ENCODE measurements at places on chromosomes 4 and X.

- DNase-seq: peak; percentile 22
Measured at GRCh38 chrX:101287402-101287801, 3.7 kb downstream of the TAF7L start.

DNA sequence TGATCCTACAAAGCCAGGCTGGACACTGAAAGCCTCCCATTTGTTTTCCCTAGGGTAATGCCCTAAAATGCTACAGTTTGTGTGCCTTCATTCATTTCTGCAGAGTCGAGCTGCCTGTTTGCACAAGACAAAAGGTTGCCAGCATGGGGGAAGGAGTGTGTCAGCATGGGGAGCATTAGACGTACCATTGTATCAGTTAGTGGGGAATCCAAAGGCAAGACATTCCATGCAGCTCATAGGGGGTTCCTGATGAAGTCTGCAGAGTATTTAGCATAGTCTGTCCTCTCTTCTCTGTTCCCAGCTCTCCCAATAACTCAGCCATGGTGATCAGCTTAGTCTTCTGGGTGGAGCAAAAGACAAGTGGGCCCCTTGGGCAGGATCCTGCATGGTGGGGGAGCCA lies 276.9 kb upstream of the PCDH7 start:
- no peak for DNase-seq

GRCh38 chrX:21047034-21047455 lies 327.2 kb upstream of the CNKSR2 start:
- no peak for DNase-seq

- no peak for DNase-seq
Measured at GRCh38 chr4:5206016-5206790, 154.9 kb downstream of the STK32B start.

GRCh38 chr4:176949029-176949428 lies 156.3 kb upstream of the VEGFC start:
- DNase-seq: no peak

GRCh38 chrX:152991123-152991522 lies 2.8 kb downstream of the PNMA5 start:
- DNase-seq: no peak

GRCh38 chr4:140157341-140157740 lies 3.4 kb upstream of the MAML3 start:
- DNase-seq: no peak

DNA sequence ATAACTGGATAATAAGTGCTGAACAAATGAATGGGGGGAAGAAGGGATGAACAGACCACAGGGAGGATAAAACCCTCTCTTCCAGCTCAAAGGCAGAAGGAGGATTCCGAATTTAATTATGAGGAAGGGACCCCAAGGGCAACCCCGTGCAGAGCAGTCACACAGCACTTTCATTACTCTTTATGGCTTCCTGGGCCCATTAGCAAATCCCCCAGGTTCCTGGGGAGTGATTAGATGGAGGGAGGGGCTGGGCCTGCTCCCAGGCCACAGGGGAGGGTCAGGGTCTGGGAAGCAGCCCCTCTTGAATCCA lies 67.1 kb downstream of the PPP2R2C start:
- no peak for DNase-seq

DNA sequence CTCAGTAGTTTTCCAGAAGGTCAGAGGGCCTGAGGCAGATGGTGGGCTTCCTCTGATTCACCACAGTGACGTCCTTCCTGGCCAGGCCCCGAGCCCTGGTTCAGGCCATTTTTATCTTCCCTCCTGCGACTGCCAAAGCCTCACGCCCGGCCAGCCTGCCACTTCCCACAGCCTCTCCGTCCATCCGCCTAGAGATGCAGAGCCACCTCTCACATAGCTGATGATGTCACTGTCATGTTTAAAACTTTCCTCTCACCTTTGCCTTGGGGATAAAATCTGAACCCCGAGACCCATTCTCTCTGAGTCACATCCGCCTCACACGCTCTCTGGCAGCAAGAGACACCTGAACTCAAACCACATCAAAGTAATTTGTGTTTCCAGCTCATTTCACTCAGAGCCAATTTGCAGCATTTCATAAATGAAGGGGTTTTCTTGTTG lies 175.3 kb downstream of the QDPR start:
- no peak for DNase-seq
